Stomach (tissue), 19 donors: ENCODE measurements at places on chromosomes 7 and 10. TPM values are rescaled to one million over a fixed set of nuclear protein-coding genes. Genes with fewer than 3 reads are reported as not detected.

GRCh38 chr10:6059506-6059905 lies 2.7 kb downstream of the IL2RA start:
- DNase-seq, result no peak

- no peak for DNase-seq
Observed at GRCh38 chr10:13067431-13067830, 32.5 kb upstream of the OPTN start.

- no peak for DNase-seq
Observed at GRCh38 chr7:140364819-140365218, 33.5 kb downstream of the SLC37A3 start.

The PILRA gene
- 10.0 TPM for total RNA-seq

GRCh38 chr7:154863766-154864522 lies 139.0 kb downstream of the PAXIP1 start:
- DNase-seq, result no peak

DNA sequence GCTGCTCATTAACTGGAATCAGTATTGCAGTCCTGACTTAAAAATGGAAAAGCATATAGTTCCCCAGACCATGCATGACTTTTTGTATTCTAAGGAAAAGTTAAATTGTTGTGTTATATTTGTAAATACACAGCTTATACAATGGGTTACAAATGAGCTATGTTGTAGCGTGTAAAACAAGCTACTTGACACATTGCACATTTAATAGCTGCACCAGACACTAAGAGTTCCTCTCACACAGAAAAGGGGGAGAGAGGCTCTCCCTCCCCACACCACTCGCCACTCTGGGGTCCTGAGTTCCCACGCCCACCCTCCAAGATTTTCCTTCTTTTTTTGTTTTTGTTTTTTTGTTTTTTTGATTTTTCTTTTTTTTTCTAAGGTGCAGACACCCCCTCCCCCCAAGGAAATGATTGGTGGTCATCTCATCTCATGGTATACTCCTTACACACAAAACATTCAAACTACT lies 6.3 kb downstream of the KLF6 start:
- DNase-seq, result no peak

The LIPJ gene
- 0.92 TPM for total RNA-seq

GRCh38 chr10:635088-635861 lies 54.2 kb downstream of the DIP2C start:
- no peak for DNase-seq

GRCh38 chr10:84344526-84344925 lies 16.1 kb downstream of the CCSER2 start:
- DNase-seq, result no peak

The BTBD16 gene
- total RNA-seq, result not detected

GRCh38 chr7:26696978-26697377 lies 167.4 kb downstream of the SKAP2 start:
- DNase-seq, result no peak

- no peak for DNase-seq
Observed at GRCh38 chr10:42961796-42962109, 115.1 kb upstream of the RET start.

DNA sequence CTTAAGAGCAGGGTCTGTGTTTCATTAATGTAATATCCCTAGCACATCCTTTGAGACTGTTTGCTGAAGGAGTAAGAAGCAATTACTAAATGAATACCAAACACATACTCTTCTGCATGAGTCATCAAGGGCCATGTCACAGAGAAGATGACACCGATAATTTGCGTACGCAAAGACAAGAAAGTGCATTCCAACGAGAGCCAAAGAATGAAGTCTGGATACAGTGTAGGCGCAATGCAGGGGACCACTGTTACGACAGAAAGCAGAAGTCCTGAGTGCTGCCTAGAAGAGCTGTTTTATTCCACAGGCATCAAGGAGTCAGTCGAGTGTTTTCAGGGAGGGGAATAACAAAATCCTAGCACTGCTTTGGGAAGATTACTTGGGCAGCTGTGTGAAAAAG lies 62.7 kb downstream of the VPS41 start:
- no peak for DNase-seq

DNA sequence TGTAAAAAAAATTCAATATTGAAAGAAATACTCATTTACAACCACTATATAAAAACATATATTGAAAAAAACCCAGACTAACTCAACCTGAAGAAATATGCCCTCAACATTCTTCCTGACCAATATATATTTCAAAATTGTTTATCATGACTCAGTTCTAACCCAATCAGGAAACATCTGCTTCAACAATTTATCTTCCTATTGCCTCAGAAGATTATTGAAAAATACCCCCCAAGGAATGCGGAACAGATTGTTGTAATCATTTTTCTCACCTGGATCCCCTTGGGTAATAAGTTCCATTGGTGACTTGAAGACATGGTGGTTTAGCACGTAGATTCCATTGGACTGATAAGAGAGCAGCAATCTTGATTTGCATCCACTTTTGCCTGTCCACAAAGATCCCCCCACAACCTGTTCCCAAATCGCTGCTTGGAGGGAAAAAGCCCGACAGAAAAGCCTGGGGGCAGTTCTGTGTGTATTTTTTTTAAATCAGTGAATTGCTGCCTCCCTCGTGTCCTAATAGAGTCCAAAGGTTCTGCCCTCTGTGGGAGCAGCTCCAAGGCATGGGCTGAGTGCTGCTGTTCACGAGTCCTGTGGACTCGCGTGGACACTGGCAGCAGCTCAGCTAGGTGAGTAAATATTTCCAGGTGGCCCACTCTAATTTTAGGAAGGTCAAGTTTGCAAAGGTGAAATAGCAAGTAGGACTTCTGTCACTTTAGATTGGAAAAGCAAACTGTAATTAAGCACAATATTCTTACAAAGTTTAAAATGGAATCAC lies 5.9 kb upstream of the INHBA start:
- DNase-seq, result no peak

DNA sequence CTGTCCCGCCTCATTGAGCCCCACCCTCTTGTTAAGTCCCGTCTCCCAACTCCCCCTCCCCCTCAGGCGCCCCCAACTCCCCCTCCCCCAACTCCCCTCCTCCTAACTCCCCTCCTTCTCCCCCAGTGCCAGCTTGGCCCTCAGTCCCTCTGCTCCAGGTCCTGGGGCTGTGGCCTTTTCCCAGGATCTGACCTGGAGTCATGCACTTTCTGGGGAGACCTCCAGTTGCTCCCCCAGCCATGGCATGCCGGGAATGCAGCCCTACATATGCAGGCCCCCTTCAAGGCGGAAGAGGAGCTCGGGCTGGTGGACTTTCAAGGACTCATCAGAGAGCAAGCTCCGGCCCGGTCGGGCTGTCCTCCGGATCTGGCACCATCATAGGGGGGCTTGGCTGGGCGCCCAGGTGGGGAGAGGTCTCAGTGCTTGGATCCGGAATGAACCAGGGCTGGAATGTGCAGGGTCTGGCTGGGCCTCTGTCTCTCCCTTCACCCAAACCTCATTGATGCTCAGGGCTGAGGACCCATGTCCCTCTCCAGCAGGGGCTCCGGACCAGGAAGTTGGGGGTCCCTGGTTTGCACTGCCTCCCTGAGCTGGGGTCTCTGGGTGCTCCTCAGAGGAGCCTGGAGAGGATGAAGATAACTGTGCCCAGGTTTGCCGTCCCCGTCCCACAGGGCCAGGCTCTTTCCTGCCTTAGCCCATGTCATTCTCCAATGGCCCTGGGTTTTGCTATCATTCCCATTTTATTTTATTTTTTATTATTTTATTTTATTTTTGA lies 41.1 kb downstream of the TMEM270 start:
- no peak for DNase-seq

- no peak for DNase-seq
Observed at GRCh38 chr10:28555358-28555757, 22.4 kb downstream of the WAC start.

GRCh38 chr10:6228647-6229046 lies 25.9 kb downstream of the PFKFB3 start:
- no peak for DNase-seq
